GM12891 (cell line): ENCODE measurements at places on chromosomes 2 and 18.

DNA sequence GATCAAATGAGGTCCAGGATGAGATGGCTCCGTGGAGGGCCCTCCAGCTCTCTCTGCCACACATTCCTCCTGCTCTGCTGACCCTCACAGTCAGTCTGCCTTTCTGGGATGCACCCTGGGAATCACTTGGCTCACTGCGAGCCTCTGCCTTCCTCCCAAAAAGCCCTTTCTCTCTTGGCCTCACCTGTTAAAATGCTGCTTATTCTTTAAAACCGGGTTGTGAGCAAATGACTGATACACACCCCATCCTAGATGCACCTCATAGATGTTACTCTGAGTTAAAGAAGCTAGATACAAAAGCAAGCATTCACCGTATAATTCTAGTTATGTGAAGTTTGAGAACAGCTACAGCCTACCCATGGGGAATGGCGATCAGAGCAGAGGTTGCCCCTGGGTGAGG is 167.7 kb upstream of the MYCN start:
- no peak for DNase-seq

GRCh38 chr2:233422050-233422639 is 67.9 kb downstream of the DGKD start:
- DNase-seq: peak; percentile 62

GRCh38 chr2:189411860-189412259 is 29.4 kb upstream of the WDR75 start:
- DNase-seq: no peak

- no peak for DNase-seq
These were observed 162.1 kb upstream of the TTC39C start for GRCh38 chr18:23852236-23853045.

DNA sequence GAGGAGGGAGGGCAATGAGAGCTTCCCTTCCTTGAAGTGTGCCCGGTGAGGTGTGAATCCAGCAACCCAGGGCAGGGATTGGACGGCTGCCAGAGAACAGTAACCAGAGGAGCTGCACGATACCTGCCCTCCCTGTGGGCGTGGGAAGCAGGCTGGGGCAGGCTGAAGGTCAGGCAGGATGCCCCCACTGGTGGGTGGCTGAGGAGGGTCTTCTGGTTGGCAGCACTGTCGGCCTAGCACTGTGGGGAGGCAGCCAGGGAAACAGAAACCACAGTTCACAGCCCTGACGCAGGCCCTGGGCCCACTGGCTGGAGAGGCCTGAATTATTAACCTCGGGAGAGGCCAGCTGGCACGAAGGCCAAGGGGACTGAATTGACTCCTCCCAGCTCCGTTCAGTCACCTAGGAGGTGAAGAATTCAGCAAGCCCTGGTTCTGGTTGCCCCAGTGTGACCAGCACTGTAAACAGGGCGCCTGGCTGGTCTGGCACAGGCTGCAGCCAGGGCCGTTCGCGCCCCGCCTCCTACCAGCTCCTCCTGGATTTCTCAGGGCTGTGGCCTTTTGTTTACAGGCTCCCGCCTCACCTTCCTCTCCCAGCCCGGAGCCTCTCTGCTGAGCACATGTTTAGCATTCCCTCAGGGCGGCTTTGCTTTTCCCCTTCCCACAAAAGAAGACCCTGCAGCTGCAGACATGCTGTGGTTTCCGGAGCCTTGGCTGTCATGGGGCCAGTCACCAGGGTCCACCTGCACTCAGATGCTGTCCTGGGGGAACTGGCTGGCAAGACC is 97.8 kb downstream of the B3GNT2 start:
- no peak for DNase-seq

DNA sequence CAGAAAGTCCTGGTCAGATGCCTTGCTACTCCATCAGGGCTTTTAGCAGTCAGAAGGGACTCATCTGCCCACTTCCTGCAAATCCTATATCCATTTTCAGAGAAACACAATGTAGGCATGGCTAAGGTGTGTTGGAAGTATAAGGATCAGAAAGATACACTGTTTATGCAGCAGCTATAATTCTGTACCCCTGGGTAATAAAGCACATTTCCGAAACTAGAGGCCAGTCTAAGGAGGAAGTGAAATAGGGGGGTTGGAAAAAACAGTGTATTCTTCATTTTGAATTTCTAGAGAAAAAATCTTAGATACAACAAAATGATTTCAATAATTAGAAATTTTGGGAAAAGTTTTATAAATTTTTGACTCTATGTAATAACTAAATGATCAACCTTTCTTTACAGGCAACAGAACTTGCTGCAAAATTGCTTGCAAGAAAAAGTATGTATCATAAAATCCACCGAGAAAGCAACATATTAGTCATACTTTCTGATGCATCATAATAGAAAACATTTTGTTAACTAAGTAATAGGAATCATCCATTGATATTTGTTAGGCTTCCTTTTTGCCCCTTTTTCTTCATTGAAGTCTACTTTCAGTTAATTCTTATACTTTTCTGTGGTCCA is 47.4 kb downstream of the FSIP2 start:
- DNase-seq: no peak

DNA sequence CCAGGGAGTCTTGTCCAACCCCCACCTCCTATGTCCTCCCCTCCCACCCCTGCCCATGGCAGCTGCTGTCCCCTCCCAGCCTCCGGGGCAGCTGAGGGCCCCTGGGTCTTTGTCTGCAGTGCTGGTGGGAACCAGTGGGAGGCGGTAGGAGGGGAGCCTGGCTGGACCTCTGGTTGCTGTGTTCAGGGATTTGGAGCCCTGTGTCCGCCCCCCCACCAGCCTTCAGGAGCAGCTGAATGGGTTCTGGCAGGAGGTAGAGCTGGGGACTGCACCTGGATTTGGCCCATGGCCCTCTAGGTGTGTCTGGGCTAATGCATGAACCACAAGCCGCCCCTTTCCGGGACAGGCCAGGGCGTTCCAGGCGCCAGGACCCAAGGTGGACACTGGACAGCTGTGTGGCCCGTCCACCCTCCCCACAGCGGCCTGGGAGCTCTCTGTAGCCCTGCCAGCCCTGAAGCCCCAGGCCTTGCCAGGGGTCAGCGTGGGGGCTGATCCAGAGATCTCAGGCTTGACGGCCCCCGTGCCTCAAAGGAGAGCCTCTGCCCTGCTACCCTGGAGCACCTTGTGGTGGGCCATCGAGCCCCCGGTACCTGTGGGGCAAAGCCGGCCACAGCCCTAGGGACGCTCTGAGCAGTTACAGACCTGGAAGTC is 25.4 kb downstream of the GPC1 start:
- DNase-seq: no peak

- DNase-seq: no peak
These were observed 161.8 kb upstream of the DTNA start for GRCh38 chr18:34548120-34548972.

DNA sequence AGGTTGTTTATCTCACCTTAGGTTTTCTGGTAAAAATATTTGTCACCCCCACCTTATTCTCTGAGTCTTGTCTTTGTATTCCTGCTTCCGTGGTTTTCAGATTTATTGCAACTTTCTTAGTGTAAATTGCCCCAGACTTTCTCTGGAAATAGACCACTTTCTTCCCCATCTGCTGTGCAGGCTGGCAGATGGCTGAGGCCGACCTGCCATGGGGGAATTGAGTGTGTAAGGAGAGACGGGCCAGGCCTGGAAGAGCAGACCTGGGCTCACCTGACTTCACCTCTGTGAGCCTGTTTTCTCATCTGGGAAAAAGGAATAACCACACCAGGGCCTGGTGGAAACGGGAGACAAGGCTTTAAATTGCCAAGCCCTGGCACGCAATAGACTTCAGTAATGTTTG is 44.9 kb downstream of the ACKR3 start:
- DNase-seq: no peak

GRCh38 chr2:47035615-47036488 is 119.3 kb downstream of the STPG4 start:
- no peak for DNase-seq

DNA sequence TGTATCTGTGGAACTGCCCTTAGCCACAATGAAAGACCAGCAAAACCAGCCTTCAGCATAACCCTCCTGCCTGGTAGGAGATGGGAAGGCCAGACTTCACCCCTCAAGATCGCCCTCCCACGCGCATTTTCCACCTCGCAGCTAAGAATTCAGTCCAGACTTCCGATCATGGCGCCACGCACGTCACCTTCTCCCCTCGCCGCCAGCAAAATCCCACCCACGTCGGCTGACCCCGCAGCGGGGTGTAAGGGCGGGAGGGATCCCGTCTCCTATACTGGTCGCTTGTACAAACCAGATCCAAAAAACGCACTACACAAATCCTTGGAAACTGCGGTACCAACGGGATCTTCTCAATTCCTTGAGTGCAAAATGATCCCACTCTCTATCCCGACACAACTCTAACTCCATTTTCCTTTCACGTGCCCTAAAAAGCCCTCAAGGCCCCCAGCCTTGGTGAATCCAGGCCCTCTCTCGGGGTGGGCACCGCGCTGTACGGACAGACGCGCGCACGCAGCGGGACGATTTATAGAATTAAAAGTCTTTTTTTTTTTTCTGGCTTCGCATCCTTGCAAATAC is 1.0 kb upstream of the BMPR2 start:
- no peak for DNase-seq

- DNase-seq: no peak
These were observed 987 bp upstream of the DLX1 start for GRCh38 chr2:172084395-172084644.

- peak; percentile 41 for DNase-seq
These were observed 53.8 kb downstream of the SMAD7 start for GRCh38 chr18:48896875-48897511.

DNA sequence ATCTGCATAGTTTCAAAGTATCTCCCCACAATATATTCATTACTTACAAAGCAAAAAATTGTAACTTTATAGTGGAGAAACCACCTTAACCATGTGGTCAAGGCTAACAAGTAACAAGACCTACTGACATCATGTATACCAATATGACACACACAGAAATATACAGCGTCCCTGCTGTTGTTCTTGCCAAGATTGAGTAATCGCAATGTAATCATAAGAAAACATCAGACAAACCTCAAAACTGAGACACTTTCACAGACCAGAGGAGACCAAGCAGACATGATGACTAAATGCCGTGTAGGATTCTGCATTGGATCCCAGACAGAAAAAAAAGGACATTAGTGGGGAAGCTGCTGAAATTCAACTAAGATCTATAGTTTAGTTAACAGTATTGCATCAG is 123.0 kb downstream of the ACAA2 start:
- DNase-seq: no peak

- DNase-seq: peak; percentile 20
These were observed 190.8 kb downstream of the ARHGAP28 start for GRCh38 chr18:6920099-6920955.

GRCh38 chr2:184119989-184120800 is 478.1 kb upstream of the ZNF804A start:
- DNase-seq: no peak

DNA sequence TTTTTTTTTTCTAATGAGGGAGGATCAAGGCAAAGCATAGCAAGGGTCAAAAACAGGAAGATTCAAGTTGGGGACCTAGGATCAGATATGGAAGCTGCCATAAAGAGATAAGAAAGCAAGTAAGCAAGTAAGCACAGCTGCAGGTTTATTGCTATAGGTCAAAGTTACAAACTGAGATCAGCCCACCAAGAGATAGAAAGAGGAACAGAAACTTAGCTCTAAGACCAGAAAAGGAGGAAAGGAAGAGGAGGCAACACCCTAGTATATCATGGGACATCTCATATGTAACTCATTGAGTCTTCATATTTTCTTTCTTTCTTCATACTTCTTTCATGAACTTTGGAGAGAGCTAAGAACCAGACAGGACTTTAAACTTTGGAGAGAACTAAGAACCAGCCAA is 295.9 kb upstream of the CRIM1 start:
- DNase-seq: no peak

- DNase-seq: peak; percentile 52
These were observed 378 bp upstream of the IAH1 start for GRCh38 chr2:9473985-9474360.

- no peak for DNase-seq
These were observed 203.6 kb downstream of the FHOD3 start for GRCh38 chr18:36501100-36501499.
